GM18507 (cell line): ENCODE measurements at places on chromosomes 11 and 22.

GRCh38 chr11:108945341-108945740 lies 280.5 kb downstream of the DDX10 start:
- no peak for DNase-seq

DNA sequence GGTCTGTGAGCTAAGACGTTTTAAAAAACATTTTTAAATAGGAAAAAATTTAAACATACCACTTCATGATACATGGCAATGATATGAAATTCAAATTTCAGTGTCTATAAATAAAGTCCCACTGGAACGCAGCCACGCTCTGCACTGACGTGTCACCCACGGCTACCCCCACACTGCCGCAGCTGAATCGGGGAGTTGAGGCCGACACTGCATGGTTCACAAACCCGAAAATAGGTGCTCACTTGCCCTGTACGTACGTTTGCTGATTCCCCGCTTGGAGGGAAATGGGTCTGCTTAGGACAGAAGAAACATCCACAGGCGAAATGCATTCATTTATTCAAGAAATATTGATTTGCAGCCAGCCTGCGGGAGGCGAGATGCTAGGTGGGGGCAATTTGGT lies 1342.3 kb downstream of the TBC1D22A start:
- DNase-seq = no peak

- DNase-seq = no peak
These were observed 299.7 kb downstream of the TTC28 start for GRCh38 chr22:28379951-28380350.

GRCh38 chr11:19168090-19168489 lies 33.7 kb downstream of the CSRP3 start:
- no peak for DNase-seq

GRCh38 chr11:14340721-14341120 lies 18.3 kb downstream of the RRAS2 start:
- no peak for DNase-seq

GRCh38 chr22:20426259-20426615 lies 11.4 kb downstream of the SCARF2 start:
- DNase-seq = no peak

DNA sequence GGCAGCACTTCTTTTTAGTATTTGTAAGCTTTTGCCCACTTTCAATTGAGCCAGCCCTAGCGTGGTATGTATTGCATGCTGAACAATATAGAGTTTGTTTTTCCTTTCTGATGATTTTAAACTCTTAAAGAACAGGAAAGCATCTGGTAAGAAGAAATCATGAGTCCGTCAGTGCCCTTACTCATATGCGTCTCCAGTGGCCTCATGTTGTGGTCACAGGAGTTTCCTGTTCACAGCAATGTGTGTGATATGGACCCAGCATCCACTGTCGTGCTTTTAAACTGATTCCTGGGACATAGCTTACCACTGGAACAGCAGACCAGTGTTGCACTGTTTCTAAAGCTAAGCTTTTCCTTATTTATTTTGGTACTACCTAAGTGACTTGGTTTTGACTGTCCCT lies 40.1 kb downstream of the BID start:
- DNase-seq = no peak

DNA sequence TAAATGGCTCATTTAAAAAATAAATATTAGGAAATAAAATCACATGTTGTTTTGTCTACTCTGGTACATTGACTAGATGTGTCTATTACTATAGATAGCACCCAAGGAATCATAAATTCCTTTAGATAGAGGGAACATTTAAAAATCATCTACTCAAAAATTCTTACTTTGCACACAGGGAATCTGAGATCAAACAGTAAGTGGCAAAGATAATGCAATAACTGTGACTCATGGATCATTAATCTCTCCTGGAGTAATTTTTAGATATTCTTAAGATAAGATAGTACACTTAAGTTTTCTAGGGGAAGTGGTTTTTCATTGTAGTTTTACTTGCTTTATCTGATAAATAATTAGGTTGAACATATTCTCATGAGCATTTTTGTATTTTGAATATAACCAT lies 468.9 kb downstream of the LUZP2 start:
- DNase-seq = no peak

DNA sequence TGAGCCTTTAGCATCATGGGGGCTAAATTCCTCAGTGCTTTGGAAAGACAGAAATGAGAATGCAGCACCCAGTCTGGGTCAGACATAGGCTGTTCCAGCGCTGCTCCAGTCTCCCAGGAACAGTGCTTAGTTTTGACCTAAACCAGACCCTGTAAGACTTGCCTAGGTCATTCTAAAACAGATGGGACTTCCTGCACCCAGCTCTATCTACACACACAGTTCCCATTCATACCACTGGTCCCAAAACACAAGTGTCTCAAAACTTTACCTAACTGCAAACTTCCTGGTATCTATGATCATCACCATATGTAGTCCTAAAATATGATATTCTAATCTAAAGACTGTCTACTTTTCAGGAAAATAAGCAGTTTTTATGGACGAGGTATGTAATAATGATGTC lies 37.9 kb downstream of the PRCP start:
- no peak for DNase-seq

- DNase-seq = no peak
These were observed 145.8 kb upstream of the ARHGAP20 start for GRCh38 chr11:110857892-110858546.

DNA sequence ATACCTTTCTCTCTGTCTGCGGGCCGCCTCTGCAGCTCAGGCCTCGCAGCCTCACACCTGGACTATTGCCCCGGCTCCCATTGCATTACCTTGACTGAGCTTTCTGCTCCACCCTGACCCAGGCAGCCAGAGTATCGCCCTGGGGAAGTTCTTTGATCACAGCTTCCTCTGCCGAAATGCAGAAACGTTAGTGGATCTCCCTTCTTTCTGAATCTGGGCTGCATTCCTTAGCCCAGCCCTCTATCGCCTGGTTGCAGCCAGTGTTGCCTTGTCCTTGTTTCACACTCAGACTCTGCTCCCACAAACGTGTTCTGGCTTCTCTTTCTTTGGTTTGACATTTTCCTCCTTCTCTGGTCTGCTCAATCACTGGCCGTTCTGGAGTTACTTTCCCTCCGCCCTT lies 195.7 kb downstream of the ADAMTS15 start:
- DNase-seq = no peak

DNA sequence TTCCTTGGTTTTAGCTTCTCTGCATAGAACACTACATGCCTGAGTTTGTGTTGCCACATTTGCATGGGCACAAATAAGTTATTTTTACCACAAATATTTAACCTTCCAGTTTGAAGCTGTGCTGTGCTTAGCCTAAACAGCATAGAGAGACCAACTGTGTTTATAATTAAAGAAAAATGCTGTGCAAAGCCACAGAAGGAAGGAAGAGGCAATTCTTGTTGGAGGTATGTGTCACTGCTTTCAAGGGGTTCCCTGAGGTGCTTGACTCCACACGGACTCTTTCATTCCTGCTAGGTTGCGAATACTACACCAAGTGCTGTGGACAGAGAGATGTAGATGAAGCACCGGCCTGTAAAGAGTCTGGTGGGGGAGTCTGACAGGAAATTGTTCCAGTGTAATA lies 47.6 kb upstream of the OLFML1 start:
- DNase-seq = no peak

- DNase-seq = no peak
These were observed 1.3 kb upstream of the MRGPRD start for GRCh38 chr11:68982134-68982533.
